ENCODE measurements at places on chromosomes 4 and X.

DNA sequence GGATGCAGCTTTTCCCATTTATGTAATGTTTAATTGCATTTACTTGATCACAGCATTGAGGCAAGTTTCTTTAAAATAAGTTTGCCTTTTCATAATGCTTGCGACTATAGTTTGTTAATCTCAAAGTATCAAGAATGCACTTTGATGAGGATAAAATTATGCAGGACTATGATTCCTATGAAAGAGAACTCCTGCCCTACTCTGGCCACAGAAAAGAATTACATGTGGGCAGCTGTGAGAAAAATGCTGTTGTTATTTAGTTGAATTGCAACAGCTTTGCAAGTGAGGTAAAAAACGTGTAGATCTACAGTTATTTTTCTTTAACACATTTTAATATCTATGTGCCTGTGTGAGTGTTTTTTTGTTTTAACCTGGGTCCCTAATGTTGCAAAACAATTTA is 12.5 kb upstream of the OSTC start:
- no peak for DNase-seq

GRCh38 chrX:14489437-14489836 is 39.9 kb upstream of the GLRA2 start:
- DNase-seq = no peak

GRCh38 chr4:143411527-143412419 is 75.1 kb downstream of the GAB1 start:
- no peak for DNase-seq

- DNase-seq = no peak
Observed at GRCh38 chr4:95415346-95415771, 133.4 kb downstream of the UNC5C start.

DNA sequence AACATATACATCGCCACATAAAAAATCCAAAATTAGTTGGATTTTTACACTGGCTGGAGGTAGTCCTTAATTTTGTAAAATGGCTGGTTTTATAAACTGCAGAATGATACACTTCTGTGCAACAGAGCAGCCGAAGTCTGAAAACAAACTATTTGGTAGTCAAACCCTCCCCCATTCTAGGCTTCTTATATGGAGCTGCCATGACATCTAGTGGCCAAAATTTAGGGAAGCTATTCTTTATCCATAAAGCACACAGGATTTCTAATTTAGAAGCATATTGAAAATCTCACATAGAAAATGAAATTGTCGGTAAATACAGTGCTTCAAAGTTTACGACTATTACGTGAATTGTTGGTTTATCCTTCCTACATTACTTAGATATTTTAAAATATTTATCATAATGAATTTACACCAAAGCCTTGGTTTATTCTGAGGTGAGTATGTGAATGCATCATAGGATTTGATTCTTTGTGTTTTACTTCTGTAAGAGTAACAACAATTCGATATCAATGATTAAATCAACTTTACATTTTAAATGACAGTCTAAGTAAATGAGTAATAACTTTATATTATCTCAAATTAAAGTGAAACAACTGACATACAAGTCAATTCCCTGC is 113.4 kb upstream of the FAM241A start:
- DNase-seq = peak; percentile 48

- no peak for DNase-seq
Observed at GRCh38 chrX:13397878-13398818, 78.3 kb upstream of the ATXN3L start.

DNA sequence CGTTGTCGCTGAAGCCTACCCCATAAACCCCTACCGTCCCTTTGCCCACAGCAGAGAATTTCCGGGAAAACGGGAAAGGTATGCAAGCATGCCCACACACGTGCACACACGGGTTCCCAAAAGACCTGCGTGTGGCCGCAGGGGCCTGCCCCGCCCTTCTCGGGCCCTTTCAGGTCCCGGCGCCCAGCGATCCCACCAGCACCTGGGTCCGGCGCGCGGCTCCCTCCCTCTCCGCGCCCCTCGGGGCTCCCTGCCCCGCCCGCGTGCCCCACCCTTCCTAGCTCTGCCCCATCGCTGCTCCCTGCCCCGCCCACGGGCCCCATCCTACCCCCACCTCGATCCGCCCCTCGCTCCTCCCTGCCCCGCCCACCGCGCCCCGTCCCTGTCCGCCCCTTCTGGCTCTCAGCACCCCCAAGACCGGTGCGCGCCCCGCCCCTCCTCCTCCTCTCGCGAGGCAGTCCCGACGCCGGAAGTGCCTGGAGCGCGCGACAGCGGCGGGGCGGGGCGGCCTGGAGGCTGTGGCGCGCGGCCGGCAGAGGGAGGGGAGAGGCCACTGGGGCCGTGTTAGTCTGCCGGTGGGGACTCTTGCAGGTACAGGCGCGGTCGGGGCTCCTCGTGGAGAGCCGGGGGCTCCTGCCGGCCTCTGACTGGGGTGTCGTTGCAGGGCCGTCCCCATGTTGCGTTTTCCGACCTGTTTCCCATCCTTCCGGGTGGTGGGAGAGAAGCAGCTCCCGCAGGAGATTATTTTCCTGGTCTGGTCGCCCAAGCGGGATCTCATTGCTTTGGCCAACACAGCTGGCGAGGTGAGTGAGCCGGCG is at the start of gene ANAPC4:
ANAPC4 (plus strand) TSS at position 510 of the 818 bp plus-strand sequence; CDS start at position 675, 165 bp downstream.
- DNase-seq = peak; percentile 85
